CD4-positive, alpha-beta T cell treated with Interleukin-17A for 1 hour (primary cell): ENCODE measurements at places on chromosomes 1 and 21.

DNA sequence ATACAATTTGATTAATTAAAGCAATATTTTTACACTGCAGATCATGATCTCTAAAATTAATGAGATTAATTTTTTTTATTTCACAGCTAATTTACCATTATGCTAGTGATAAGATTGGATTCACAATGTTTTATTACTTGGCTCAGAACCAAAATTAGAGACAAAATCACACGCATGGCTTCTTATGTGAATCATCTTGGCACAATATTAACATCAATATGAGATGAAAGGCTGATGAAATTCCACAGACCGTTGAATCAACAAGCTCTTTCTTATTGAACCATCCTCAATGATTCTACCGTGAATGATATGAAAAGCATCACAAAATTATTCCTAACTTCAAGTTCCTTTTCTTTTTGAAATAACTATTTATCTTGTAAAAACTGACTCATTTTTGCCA, 544.9 kb downstream of the KCNT2 start:
- DNase-seq, result no peak

GRCh38 chr1:221907166-221907932, 165.5 kb upstream of the DUSP10 start:
- no peak for DNase-seq

- DNase-seq, result no peak
Observed at GRCh38 chr1:117336088-117336817, 31.0 kb upstream of the MAN1A2 start.

- peak; percentile 10 for DNase-seq
Observed at GRCh38 chr1:239814306-239814881, 277.3 kb upstream of the FMN2 start.

DNA sequence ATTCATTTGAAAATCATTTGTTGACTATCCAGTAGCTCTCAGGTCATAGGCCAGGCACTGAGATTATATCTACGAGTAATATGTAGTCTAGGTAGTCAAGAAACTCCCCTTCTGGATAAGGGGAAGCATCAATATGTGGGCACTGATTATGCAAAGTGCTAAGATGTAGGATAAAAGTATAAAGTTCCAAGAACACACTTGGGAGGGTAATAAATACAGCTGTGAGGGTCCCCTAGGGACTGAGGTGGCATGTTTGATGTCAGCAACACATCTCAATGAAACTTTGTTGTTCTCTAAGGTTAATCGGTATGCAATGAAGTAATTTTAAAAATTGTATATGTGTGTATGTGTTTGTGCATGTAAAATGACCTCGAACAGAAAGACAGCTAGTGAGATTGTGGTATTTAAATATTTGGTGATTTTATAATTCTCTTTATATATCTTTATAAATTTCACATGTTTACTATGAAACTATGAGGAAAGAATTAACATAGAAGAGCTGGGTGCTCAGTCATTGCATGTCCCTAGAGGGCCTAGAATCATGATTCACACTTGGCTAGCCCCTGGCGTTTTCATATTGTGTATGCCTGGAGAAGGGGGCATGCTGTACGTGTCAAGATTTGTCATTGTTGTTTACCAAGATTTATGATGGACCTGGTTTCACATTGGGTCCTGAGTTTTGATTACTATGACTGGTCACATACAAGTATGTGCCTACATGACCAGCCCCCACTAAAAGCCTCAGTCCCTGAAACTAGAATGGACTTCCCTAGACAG, 140.1 kb upstream of the DUSP10 start:
- no peak for DNase-seq
